ENCODE measurements at places on chromosomes 7 and 10. TPM values are rescaled to one million over a fixed set of nuclear protein-coding genes. Genes with fewer than 3 reads are reported as not detected.
A peak's percentile ranks its signal among the peaks of the same experiment; 100 is the strongest.

- no peak for DNase-seq
Observed at GRCh38 chr7:33706186-33706585, 199.2 kb upstream of the BMPER start.

- no peak for DNase-seq
Observed at GRCh38 chr10:88989824-88990383, 694 bp upstream of the FAS start.

DNA sequence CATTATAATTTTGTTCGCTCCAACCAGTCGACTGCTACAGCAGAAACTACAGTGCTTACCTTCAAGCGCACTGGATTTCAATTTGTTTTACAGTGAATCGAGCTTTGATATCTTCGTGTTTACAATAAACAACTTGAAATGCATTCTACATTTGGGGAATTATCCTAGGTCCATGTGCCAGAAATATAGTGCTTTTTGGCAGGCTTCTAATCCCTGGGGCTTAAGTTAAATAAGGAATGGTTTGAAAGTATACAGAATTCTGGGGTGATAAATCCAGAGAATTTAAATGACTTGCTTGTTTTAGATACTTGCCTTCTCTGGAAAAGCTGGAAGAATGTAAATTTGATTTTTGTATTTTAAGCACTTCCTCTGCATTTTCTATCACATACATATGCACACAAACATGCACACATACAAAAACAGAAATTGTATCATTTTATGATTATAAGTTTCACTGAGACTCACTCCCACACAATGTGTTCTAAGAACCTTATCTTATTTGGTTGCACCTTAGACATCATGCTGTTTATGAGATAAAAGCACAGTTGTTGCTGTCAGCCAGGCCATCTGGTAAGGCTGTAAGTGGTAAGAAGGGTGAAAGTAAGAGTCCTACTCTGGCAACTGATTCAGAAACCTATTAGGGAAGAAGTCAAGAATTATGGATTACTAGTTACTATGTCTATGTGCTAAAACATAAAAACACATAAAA lies 347.2 kb upstream of the KCND2 start:
- DNase-seq = no peak

BAG3 gene
- 153 TPM for total RNA-seq

- no peak for DNase-seq
Observed at GRCh38 chr10:33746836-33747268, 412.4 kb upstream of the NRP1 start.

SPDYE11 gene
- not detected for total RNA-seq

PLXNA4 gene
- 17.3 TPM for total RNA-seq

- DNase-seq = peak; percentile 88
Observed at GRCh38 chr7:67625257-67625737, 628.7 kb downstream of the TYW1 start.
